Activated CD8-positive, alpha-beta T cell treated with anti-CD3 and anti-CD28 coated beads for 36 hours (primary cell): ENCODE measurements at places on chromosomes 2 and 18. TPM values are rescaled to one million over a fixed set of nuclear protein-coding genes. Genes with fewer than 3 reads are reported as not detected.

DNA sequence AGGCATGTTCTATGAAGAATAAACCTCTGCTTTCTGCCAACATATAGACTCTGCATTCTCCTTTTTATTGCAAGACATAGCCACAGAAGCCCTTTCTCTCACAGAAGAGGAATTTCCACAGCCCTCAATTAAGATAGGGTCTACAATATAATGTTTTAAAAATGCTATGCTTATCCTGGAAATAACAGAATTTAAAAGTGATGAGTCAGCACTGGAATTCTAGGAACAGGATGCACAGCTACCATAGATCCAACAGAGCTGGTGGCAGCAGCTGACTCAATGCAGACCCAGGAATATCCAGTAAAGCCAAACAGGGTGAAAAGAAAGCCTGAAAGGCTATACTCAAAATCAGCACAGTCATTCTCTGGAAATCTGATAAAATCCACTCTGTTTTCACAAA is 866.9 kb downstream of the TRIB2 start:
- no peak overlapping the region for H3K4me3 ChIP-seq
- DNase-seq: no peak
- no peak overlapping the region for H3K27ac ChIP-seq
- no peaks in the 10 kb centered on the region for H3K4me1 ChIP-seq

- no peak for DNase-seq
- peak overlapping the region; percentile 88 for H3K27ac ChIP-seq
- H3K4me1 ChIP-seq: peaks cover 33% of the 10 kb centered on the region
- peaks cover 12% of the 10 kb centered on the region for H3K36me3 ChIP-seq
- peaks cover 12% of the 10 kb centered on the region for H3K27me3 ChIP-seq
- H3K4me3 ChIP-seq: peak overlapping the region; percentile 83
Measured at GRCh38 chr2:213150315-213151097, 906 bp downstream of the IKZF2 start.

- no peak for DNase-seq
- H3K4me3 ChIP-seq: no peak overlapping the region
- H3K4me1 ChIP-seq: no peaks in the 10 kb centered on the region
- no peaks in the 10 kb centered on the region for H3K27me3 ChIP-seq
Measured at GRCh38 chr2:221143231-221143630, 428.9 kb downstream of the EPHA4 start.

DNA sequence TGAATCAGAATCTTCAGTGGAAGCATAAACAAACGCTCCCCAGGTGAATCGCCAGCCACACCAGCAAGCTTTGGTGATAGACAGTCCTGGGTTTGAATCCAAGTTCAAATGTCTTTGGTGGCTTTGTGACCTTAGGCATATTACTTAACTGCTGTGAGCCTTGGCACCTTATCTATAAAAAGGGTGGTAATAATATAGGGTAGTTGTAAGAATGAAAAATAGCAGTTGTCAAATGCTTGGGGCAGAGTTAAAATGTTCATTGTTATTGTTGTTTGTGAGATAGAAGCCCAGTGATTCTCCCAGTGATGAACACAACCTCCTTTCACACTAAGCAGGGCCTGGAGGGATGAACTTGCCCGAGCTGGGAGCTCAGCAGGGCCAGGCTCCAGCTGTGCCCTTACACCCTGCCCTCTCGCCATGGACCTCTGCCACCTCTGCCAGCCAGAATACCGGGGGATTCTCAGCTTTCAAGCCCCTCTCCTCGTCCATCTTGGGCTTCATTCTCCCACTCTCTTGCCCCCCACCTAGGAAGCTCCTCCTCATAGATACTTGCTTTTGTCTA is 6.1 kb upstream of the TMBIM1 start:
- no peak overlapping the region for H3K4me3 ChIP-seq
- peaks cover 12% of the 10 kb centered on the region for H3K4me1 ChIP-seq
- DNase-seq: no peak
- H3K27me3 ChIP-seq: no peaks in the 10 kb centered on the region
- H3K36me3 ChIP-seq: no peaks in the 10 kb centered on the region

GRCh38 chr18:22173928-22174301 is 4.5 kb downstream of the GATA6 start:
- H3K27ac ChIP-seq: no peak overlapping the region
- H3K36me3 ChIP-seq: no peaks in the 10 kb centered on the region
- H3K4me1 ChIP-seq: peaks cover 5% of the 10 kb centered on the region
- H3K27me3 ChIP-seq: peaks cover 64% of the 10 kb centered on the region
- DNase-seq: no peak

DNA sequence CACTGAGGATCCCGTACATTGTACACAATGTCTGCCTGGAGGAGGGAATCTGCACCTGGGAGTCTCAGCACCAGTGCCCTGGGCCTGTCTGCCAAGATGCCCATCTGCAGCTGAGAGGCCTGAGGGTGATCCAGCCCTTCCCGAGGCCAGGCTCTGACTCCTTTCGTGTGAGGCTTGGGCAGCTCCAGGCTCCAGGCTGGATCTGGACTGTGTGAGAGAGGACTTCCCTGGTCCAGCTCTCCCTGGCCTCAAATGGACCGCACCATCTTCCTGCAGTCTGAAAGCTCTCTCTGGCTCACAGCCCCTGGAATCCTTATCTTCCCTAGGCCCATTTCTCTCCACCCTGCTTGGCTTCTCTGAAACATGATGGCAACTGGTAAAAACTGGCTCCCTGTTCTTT is 324.6 kb downstream of the DYSF start:
- H3K4me1 ChIP-seq: no peaks in the 10 kb centered on the region
- DNase-seq: no peak
- peaks cover 2% of the 10 kb centered on the region for H3K27me3 ChIP-seq
- no peaks in the 10 kb centered on the region for H3K36me3 ChIP-seq
- no peak overlapping the region for H3K4me3 ChIP-seq
- H3K27ac ChIP-seq: no peak overlapping the region

DNA sequence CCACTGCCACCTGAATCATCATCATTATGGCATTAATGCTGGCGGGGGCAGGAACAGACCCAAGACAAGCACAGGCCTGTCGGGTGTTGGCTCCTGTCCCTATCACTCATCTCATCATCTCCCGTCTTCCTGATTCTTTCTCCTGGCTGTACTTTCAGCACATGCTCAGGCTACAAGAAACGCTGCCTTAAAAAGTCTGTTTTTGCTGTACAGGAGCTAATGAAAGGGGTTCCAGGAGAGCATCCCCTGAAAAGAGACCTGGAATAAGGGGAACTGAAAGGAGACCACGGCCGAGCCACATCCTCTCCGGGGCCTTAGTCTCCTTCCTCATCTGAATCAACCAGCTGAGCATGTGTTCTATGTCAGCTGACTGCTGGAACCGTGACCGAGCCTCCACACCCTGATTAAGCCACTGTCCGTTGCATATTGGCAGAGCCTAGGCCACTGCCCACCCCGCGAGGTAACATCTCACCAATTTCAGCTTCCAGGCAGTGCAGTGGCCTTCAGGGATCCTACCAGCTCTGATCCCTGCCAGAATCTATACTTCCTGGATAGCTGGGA is 62.6 kb downstream of the DNMT3A start:
- DNase-seq: peak; percentile 46
- peak overlapping the region; percentile 89 for H3K27ac ChIP-seq
- no peaks in the 10 kb centered on the region for H3K27me3 ChIP-seq
- peaks cover 70% of the 10 kb centered on the region for H3K4me1 ChIP-seq
- no peak overlapping the region for H3K4me3 ChIP-seq
- H3K36me3 ChIP-seq: peaks cover 55% of the 10 kb centered on the region

DNA sequence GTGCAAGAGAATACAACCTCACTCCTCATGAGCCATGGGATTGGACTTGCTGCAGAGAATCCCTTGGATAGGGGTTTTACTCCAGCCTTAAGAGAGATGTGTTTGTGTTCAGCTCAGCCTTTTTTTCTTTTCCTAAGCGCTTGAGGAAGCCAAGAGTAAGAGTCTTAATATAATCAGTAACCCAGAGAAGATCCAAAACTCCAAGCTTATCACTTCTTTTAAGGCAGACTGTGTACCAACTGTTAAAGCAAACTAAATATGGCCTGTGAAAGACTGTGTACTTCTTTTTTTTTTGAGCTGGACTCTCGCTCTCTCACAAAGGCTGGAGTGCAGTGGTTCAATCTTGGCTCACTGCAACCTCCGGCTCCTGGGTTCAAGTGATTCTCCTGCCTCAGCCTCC is 30.4 kb downstream of the MSGN1 start:
- peaks cover 2% of the 10 kb centered on the region for H3K27me3 ChIP-seq
- H3K4me1 ChIP-seq: no peaks in the 10 kb centered on the region
- H3K27ac ChIP-seq: no peak overlapping the region
- no peak for DNase-seq

GRCh38 chr2:64090264-64090663 is 54.0 kb downstream of the PELI1 start:
- no peak overlapping the region for H3K27ac ChIP-seq
- peak; percentile 37 for DNase-seq
- peaks cover 13% of the 10 kb centered on the region for H3K4me1 ChIP-seq
- no peaks in the 10 kb centered on the region for H3K27me3 ChIP-seq
- no peak overlapping the region for H3K4me3 ChIP-seq
- H3K36me3 ChIP-seq: peaks cover 25% of the 10 kb centered on the region

- H3K27me3 ChIP-seq: no peaks in the 10 kb centered on the region
- no peak overlapping the region for H3K27ac ChIP-seq
- DNase-seq: no peak
- no peaks in the 10 kb centered on the region for H3K4me1 ChIP-seq
- H3K36me3 ChIP-seq: no peaks in the 10 kb centered on the region
- no peak overlapping the region for H3K4me3 ChIP-seq
Measured at GRCh38 chr2:107419191-107419590, 407.5 kb upstream of the RGPD4 start.

- H3K27me3 ChIP-seq: peaks cover 22% of the 10 kb centered on the region
- H3K4me1 ChIP-seq: peaks cover 8% of the 10 kb centered on the region
- H3K4me3 ChIP-seq: peak within 1 kb of the TSS; percentile 57
- no peak within 1 kb of the TSS for H3K27ac ChIP-seq
Measured at GRCh38 chr2:166375736-166376487, at the start of gene SCN9A. TSS of gene SCN9A (minus strand) at chr2:166375944. CDS start at chr2:166311756, 64,188 bp downstream.

- no peak overlapping the region for H3K4me3 ChIP-seq
- no peaks in the 10 kb centered on the region for H3K27me3 ChIP-seq
- H3K36me3 ChIP-seq: no peaks in the 10 kb centered on the region
Measured at GRCh38 chr2:129565551-129566109, 413.8 kb upstream of the RAB6C start.

DNA sequence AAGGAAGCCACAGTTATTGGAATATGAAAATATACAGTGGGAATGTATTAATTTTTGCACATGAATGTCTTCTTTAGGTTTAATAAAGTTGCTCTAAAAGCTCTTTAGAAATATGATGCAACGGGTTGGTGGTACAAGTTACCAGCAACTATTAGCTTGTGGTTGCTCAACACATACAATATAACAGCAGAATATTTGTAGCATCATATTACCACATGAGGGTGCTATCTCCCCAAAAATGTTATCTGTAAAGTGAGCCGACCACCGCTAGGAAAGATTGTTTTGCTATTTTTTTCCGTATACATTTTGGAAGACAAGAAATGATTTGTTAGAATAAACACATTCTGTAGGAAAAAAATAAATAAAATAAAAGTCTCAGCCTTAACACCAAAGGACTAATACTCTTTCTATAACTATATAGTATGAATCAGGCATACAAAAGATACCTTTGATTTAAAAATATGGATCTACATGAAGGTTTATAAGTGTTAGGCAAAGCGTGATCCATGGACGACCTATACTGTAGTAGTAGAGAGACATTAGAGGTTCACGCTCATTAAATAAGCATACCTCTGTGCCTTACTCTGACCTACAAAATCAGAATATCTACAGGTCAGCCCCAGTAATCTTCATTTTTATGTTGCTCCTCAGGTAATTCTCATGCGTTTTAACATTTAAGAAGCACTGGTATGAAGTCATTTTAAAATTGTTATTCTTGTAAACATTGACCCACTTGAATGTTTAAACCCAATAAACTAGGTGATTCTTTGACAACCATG is 1110.6 kb upstream of the ACVR2A start:
- no peaks in the 10 kb centered on the region for H3K36me3 ChIP-seq
- no peak overlapping the region for H3K27ac ChIP-seq

DNA sequence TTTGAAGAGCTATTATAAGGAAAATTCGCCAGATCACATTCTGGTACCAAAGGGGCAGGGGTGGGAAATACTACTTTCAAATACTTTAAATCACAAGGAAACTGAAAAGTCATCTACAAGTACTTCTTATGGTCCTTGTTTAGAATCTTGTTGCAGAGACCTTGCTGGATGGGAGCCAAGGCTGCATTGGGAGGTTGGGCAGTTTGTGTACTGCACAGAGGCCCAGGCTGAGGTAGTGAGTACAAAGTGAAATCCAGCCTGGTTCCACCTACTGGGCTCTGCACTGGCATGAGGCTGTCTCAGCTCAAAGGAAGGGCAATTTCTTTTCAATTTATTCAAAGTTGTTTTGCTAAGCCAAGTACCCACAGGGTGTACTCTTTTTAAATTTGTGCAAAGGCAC is 140.3 kb upstream of the DLX2 start:
- no peaks in the 10 kb centered on the region for H3K36me3 ChIP-seq
- no peak overlapping the region for H3K27ac ChIP-seq
- H3K4me3 ChIP-seq: no peak overlapping the region
- H3K27me3 ChIP-seq: peaks cover 1% of the 10 kb centered on the region

- H3K27ac ChIP-seq: no peak overlapping the region
- peaks cover 48% of the 10 kb centered on the region for H3K27me3 ChIP-seq
- H3K36me3 ChIP-seq: no peaks in the 10 kb centered on the region
- H3K4me1 ChIP-seq: peaks cover 18% of the 10 kb centered on the region
- H3K4me3 ChIP-seq: no peak overlapping the region
- DNase-seq: peak; percentile 17
Measured at GRCh38 chr18:57797209-57797651, 5.9 kb downstream of the ATP8B1 start.

DNA sequence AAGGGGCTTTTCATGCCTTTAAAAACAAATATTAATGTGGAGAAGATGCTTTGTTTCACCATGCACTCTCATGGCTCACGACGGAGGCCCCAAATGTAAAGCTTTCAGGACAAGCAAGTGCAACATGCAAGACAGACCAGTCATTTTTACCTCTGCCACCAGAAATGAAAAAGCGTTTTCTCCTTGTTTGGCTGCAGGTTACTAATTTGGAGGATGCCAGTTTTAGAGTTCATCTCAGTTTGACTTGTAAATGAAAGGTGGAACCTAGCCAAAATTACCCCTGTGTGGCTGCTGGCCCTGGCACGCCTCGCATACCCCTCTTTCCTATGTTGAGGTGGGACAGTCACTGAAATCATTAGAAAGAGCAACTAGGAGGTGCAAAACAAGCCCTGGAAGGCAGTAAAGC is 138.6 kb downstream of the BCL2 start:
- DNase-seq: no peak
- H3K27me3 ChIP-seq: no peaks in the 10 kb centered on the region
- peaks cover 71% of the 10 kb centered on the region for H3K4me1 ChIP-seq
- H3K36me3 ChIP-seq: peaks cover 46% of the 10 kb centered on the region

- H3K4me1 ChIP-seq: peaks cover 4% of the 10 kb centered on the region
- H3K27me3 ChIP-seq: peaks cover 24% of the 10 kb centered on the region
- no peak overlapping the region for H3K27ac ChIP-seq
- peaks cover 3% of the 10 kb centered on the region for H3K36me3 ChIP-seq
- DNase-seq: no peak
Measured at GRCh38 chr2:163734401-163734800, 1.4 kb downstream of the FIGN start.

LIPT1 gene
- total RNA-seq: 6.0 TPM

GRB14 gene
- not detected for total RNA-seq

SLC14A1 gene
- total RNA-seq: 3.1 TPM

STAT4 gene
- total RNA-seq: 72.2 TPM

SLC20A1 gene
- 52.8 TPM for total RNA-seq

EMILIN1 gene
- 0.63 TPM for total RNA-seq

MLPH gene
- not detected for total RNA-seq

AQP12B gene
- not detected for total RNA-seq

MARCHF7 gene
- 79.2 TPM for total RNA-seq

RGPD3 gene
- 0.34 TPM for total RNA-seq

VWC2L gene
- not detected for total RNA-seq

EVX2 gene
- not detected for total RNA-seq
